ENCODE measurements at places on chromosomes 7 and 10.

DNA sequence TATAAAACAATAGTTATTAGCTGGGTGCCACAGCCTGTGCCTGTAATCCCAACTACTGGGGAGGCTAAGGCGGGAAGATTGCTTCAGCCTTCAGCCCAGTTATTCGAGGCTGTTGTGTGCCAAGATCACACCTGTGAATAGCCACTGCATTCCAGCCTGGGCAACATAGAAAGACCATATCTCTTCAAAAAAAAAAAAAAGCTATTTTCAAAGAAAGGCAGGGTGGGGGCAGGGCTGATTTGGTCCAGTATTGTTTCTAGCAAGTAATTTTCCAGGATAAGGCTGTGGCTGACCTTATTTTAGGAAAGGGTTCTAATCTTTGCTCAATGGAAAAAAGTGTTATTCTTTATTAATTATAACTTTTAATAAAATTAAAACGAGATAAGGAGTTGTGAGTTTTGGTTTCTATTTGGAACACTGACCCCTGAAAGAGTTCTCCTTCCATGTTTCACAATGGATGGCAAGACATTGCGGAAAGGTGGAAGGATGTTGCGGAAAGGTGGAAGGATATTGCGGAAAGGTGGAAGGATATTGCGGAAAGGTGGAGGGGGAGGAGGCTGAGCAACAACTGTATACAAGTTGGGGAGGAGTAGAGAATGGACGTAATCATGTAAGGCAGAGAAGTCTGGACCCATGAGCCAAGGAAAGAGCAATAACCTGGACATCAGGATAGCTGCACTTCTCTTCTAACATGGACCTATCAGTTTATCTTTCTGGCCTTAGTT is 1.5 kb upstream of the C1GALT1 start:
- DNase-seq = no peak

DNA sequence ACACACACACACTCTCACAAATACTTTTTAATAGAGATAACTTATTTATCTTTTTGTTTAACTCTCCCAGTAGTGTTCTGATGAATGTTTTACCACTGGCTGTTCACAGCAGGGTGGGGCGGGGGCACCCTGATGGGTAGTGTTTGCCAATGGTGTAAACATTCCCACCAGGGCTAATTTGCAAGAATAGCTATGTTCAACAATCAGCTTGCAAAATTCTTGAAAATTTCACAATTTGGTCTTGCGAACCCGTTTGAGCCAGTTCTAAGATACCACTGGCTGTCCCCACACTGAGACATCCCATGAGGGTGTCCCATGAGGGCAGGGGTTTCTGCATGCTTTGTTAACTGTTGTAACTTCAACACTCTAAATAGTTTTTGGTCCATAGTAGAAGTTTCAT is 348.5 kb downstream of the CXCL12 start:
- no peak for DNase-seq

GRCh38 chr7:77975672-77976480 is 177.3 kb downstream of the PHTF2 start:
- DNase-seq = no peak

- DNase-seq = peak; percentile 60
Observed at GRCh38 chr7:44634839-44635591, 28.6 kb downstream of the OGDH start.

DNA sequence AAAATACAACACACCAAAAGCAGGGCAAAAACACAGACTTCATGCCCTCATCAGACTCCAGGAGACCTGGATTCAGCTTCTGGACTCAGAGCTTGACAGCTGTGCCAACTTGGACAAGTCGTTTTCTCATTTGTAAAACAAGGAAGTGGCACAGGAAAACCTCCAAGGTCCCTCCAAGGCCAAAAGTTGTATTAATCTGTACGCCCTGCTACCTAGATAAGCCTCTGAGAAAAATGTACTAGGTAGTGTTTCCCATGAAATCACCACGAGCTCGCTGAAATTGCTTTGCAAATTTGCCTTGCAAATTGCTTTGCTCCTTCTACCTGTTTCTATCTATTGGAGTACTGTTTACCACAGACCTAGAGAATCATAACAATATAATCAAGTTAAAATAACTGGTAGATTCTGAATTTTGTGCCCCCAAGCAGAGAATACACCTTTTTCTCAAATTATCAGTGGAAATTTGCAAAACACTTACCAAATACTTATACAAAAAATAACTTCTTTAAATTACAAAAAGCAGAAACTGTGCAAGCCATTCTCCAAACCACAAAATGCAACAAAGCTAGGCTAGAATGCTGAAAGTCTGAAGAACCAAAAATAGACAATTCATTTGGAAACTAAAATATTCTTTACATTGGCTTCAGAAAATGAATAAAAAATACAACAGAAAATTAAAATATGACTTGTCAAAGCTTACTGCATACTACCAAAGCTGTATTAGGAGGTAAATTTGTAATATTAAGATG is 158.1 kb upstream of the CHST15 start:
- DNase-seq = no peak

GRCh38 chr7:140519007-140519399 is 39.7 kb upstream of the MKRN1 start:
- no peak for DNase-seq

GRCh38 chr7:151803841-151804240 is 73.1 kb downstream of the PRKAG2 start:
- DNase-seq = no peak

DNA sequence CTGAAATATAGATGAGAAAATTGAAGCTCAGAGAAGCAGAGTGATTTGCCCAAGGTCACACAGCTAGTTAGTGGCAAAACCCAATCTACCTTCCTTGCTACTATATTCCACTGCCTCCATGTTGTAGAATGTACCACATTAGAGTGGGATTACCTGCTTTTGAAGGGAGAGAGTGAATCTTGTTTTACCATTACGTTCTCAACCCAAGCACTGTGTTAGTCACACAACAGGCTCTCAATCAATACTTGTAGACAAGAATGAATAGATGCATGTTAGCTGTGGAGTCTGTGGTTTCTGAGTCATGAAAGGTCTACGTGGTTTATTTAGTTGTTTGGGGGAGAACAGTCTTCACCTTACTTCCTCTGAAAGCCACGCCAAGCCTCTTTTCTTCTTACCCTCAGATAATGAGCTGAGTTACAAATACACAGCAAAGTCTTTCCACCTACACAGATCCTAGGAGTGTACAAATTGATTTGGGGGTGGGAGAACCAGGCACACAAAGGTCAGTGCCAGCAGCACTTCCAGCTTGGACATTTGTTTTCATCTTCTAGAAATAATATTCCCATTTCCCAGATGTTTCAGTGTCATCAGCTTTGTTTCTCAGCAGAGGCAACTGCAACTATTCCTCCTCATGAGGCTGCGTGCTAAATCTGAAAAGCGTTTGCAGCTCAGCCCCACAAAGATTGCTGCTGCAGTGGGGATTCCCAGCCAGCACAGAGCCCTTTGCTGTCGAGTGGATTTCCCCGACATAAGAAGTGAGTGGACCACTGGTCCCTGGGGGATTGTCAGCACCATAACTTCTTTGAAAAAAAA is 71.5 kb upstream of the ADO start:
- DNase-seq = peak; percentile 50

GRCh38 chr7:84502239-84502638 is 307.6 kb upstream of the SEMA3A start:
- DNase-seq = no peak

GRCh38 chr7:33044401-33044718 is 18.2 kb downstream of the NT5C3A start:
- no peak for DNase-seq

- DNase-seq = peak; percentile 21
Observed at GRCh38 chr10:110803830-110804338, 67.8 kb upstream of the PDCD4 start.

GRCh38 chr7:52120912-52121311 is 804.3 kb upstream of the COBL start:
- no peak for DNase-seq

GRCh38 chr10:24597961-24598360 is 125.7 kb downstream of the ARHGAP21 start:
- DNase-seq = no peak

DNA sequence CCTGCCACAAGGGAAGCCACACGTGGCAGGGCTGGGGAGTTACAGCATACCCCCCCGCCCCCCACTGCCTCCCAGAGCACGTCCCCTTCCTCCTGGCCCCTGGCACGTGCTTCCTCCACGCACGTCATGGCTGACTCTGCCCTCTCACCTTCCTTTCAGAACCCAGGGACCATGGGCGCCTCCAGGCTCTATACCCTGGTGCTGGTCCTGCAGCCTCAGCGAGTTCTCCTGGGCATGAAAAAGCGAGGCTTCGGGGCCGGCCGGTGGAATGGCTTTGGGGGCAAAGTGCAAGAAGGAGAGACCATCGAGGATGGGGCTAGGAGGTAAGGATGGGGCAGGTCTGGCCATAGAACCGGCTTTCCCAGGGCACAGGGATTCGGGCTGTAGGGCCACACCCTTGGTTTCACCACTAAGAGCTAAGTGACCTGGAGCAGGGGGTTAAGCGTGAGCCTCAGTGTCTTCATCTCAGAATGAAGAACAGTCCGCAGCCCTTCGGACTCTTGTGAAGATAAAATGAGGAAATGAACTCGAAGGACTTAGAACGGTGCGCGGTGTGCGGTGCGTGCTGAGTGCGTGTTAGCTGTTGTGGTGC is 2.5 kb downstream of the NUDT1 start:
- DNase-seq = no peak

- no peak for DNase-seq
Observed at GRCh38 chr10:103837370-103838069, 17.9 kb downstream of the SH3PXD2A start.

GRCh38 chr7:3971323-3971722 is 670.3 kb downstream of the SDK1 start:
- no peak for DNase-seq

DNA sequence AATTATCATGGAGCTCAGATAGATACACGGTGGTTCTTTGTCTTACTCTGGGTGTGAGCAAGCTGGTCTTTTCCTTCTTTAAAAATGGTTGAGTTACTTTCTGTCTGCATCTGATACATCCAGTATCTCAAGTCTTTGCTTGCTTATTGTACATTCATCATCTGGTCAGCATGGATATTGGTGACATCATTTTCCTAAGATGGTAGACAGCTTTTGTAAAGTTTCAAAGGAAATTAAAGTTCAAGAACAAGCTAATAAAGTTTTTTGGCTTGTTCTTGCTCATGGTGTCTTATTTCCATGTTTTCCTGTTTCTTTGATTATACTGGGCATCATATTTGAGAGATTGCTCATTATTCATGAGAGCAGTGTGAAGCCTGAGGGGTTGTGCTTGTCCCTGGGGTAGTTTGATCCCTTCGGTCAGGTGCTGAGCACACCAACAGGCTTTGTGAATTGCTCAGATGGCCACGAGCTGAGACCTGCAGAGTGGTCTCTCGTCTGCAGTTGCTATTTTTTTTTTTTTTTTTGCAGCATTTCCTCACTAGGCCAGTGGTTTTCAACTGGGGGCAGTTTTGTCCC is 38.5 kb downstream of the MGMT start:
- DNase-seq = no peak

GRCh38 chr10:87580016-87580415 is 75.3 kb downstream of the MINPP1 start:
- DNase-seq = no peak

DNA sequence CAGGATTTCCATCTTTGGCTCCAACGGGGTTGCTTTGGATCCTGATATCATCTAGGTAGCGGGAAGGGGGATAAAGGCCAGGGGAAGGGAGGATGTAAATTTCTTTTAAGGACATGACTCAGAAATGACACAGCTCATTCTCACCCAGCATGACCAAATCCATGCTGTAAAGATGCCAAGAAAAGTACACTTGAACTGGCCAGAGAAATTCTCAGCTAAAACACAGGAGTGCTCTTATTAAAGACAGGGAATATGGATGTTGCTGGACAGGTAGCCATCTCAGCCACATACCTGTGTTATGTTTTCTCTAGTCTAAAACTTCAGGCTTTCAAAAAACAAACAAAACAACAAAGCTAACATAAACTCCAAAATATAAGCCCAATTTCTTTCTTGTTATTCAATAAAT is 68.3 kb downstream of the NAMPT start:
- no peak for DNase-seq

DNA sequence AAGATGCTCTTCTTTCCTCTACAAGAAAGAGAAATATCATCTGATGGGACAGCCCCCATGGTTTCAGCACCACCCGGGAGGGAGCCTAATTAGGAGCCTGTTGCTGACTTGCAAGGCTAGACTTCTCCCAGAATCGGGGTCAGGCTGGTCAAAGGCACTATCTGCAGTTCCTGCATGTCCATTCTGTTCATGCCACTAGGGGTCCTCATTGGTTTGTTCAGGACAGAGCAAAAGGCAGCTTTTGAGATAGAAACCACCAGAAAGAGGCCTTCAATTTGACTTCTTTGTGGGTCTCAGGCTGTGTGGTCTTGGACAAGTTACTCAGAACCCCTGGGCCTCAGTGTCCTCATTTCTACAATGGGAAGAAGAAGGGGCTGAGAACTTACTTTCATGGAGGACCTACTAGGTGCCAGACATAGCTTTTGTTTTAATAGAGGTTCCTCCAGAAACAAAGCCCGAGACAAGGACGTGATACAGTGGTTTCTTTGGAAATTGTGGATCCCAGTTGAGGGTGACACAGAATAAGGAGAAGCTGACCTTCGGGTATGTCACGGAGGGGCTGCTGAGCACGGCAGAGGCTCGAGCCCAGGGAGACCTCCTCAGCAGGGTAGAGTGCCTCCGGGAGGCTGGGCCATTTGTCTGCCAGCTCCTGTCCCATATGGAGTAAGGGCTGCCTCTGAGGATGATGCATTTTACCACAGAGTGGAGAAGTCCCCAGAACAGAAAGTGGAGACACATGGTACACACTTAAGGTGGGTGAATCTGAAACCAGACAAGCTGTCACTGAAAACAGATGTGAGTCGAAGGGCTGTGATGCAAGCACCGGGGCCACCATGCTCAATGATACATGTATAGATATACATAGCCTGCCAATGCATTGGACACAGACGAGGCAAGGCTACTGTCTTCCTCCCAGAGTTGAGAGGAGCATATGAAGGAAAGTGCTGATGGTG is 33.1 kb upstream of the NEUROD6 start:
- no peak for DNase-seq

- no peak for DNase-seq
Observed at GRCh38 chr7:126228356-126229061, 1024.2 kb downstream of the GRM8 start.

GRCh38 chr7:12661581-12661980 is 25.9 kb upstream of the ARL4A start:
- DNase-seq = no peak

GRCh38 chr10:114022766-114023597 is 20.7 kb upstream of the ADRB1 start:
- DNase-seq = no peak

DNA sequence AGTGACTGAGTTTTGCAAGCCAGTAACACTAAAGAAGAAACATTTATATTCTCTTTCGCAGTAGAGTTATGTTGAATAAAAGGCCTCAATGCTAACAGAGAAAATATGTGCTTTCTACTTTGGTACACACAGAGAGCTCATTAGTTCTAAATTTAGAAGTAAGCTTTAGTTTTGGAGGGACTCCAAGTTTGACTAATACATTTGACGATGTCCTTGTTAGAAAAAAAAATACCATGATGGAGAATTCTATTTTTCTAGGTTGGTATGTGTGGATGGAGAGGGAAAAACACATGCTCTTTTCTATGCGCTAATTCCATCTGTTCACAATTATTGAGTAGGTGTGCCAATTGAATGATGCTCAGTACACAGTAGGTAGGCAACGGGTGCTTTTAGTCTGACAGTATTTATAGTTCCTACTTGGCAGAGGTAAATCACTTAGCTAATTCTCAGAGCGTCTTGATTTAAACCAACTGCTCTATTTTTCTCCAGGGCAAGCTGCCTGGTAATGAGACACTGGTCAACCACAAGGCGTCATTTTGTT is 327.2 kb upstream of the AKR1E2 start:
- no peak for DNase-seq

GRCh38 chr7:5997210-5997808 is 11.5 kb downstream of the PMS2 start:
- peak; percentile 38 for DNase-seq

- DNase-seq = no peak
Observed at GRCh38 chr10:70538195-70538520, 59.6 kb downstream of the PALD1 start.
